ENCODE measurements at places on chromosomes 2 and 18.

- no peak for DNase-seq
Measured at GRCh38 chr2:143513081-143513480, 383.9 kb downstream of the ARHGAP15 start.

GRCh38 chr2:189522435-189523151 is 58.0 kb downstream of the SLC40A1 start:
- DNase-seq, result no peak

DNA sequence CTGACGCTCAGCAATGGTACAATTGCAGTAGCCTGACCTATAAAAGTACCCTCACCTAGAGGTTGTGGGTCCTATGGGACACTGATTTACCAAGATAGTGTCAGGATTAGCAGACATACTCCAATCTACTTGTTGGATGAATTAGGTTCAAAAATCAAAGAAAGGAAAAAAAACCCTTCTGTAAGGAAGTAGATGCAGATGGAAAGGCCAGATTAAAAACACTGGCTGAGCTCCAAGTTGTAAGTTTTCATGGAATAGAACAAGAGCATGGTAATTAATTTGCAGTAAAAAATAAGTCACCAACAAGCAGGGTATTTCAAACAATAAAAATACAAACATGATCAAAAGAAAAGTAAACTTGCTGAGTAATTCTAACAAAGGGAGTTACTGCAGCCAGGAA is 26.4 kb downstream of the IDH1 start:
- no peak for DNase-seq

GRCh38 chr2:180882959-180883358 is 97.4 kb upstream of the UBE2E3 start:
- no peak for DNase-seq

DNA sequence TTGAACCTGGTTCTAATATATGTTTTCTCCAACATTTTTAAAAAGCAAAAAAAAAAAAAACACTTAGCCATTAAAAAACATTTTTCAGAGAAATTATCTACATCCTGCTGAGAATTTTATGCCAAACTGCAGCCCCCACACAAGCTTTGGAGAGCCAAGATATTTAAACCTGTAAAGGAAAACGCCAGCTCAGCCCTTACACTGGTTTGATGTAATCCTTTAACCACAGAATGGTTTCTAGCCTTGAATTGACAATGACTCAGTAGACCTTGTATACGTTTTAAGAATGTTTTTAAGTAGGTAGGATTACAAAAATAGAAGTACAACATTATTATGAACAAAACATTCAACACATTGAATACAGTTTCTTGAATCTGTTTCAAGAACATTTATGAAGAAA is 113.6 kb downstream of the BABAM2 start:
- DNase-seq, result no peak

DNA sequence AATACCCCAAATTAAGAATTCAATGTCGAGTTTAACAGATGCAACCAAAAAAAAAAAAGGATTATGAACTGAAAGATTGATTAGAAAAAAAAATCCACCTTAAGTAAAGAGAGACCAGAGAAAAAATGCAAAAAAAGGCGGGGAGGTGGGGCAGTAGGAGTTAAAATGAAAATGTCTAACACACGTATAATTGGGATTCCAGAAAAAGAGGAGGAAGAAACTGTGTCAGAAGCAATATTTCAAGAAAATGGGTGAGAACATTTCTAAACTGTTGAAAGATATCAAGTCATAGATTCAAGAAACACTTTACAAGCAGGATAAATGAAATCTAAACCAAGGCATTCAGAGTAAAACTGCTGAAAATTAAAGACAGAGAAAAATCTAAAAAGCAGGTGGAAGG is 226.9 kb downstream of the KLHL29 start:
- DNase-seq, result no peak

DNA sequence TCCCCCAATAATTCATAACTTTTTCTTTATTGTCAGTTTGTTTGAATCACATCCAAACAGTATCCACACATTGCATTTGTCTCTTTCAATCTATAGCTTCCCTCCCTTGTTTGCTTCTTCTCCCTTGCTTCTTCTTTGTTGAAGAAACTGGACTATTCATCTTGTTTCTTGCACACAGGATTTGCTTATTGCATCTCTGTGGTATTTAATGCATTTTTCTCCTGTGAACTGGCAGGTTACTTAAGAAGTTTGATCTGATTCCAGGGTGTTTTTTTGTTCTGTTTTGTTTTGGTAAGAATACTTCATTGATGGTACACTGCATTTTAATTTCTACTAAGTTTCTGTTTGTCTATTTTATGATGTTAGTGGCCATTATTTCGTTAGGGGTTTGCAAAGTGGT is 166.8 kb downstream of the CAMKMT start:
- no peak for DNase-seq

DNA sequence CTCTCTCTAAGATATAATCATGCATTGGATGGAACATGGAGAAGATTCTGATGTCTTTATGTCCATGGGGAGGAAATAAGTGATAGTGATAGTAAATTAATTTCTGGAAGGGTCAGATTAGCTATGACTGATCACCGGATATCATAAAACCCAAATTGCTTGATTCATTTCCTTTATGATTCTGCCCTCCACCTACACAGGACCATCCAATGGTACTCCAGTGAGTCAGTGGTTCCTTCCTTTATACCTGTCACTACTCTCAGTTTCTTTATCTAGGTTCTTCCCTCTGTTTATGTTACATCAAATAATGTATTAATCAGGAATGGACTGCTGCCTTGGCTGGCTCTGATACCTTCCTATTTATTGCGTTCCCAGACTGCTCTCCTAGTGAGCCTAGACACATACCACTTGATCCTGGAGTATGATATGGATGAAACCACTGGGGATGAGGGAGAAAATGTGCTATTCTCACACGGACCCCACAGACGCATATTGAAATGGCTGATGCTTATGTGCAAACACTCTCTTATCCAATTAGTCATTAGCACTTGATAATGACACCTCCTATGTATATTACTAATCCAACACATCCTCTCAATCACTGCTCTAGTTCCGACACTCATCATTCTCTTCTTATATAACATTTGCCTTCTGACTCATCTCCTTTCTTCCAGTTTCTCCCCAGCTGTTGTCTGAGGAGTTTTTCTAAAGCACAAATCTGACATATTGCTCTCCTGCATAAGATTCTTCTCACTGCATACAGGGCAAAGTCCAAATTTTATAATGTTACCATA is 315.6 kb downstream of the INSIG2 start:
- no peak for DNase-seq

- no peak for DNase-seq
Measured at GRCh38 chr18:65938592-65939372, 188.0 kb downstream of the CDH7 start.

DNA sequence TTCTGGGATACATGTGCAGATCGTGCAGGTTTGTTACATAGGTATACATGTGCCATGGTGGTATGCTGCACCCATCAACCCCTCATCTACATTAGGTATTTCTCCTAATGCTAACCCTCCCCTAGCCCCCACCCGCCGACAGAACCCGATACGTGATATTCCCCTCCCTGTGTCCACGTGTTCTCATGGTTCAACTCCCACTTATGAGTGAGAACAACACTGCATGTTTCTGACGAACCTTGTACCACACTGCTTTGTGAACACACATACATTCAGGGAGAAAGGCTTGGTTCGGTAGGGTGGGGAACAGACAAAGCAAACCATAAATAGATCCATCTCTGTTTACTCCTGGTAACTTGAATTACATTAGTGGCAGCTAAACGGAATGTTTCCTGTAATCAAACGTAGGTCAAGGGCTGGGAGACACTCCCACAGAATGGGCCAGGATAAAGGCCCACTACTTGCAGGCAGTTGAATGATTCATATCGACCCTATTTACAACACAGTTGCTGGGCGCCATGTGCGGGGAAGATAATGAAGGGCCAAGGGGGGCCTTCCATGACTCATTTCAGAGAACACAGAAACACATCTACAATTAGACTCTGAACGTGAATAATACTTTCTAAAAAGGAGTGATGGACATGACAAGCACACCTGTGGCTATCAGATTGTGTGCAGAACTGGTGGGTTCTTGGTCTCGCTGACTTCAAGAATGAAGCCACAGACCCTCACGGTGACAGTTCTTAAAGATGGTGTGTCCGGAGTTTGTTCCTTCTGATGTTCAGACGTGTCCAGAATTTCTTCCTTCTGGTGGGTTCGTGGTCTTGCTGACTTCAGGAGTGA is 56.8 kb upstream of the KIDINS220 start:
- DNase-seq, result no peak

DNA sequence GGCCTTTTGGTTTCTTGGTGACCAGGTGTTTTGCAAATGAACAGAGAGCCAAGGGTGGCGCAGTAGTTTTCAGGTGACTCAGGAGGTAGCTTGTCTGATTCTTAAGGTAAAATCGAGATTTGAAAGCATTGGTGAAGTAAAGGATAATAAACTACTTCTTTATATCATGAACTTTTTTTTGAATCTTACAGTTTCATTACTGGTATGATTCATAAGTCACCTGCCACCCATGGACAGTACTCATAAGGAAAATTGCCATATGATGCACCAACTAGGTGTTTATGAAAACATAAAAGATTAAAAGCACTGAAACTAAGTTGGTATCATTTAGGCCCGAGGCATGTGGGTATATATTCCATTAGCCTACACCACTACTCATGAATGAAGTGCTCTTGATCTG is 84.1 kb upstream of the MGAT5 start:
- DNase-seq, result no peak

DNA sequence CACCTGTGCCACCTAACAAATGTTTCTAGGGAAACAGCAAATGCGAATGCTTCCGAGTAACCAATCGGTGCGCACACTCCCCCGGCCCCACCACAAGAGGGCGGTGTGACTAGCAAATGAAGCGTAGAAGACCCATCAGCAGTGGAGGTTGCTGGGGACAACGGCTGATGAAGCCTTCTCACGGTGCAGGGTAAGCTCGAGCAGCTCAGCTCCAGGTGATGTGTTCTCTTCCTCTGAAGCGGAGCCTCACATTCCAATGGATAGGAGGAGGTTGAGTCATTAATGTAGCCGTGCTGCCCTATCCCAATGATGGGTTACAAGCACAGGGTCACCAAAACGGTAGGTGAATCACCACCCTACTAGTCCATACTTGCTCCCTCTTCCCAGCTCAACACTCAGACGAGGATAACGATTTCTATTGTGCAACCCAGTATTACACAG is 127.6 kb upstream of the TWIST2 start:
- DNase-seq, result no peak

DNA sequence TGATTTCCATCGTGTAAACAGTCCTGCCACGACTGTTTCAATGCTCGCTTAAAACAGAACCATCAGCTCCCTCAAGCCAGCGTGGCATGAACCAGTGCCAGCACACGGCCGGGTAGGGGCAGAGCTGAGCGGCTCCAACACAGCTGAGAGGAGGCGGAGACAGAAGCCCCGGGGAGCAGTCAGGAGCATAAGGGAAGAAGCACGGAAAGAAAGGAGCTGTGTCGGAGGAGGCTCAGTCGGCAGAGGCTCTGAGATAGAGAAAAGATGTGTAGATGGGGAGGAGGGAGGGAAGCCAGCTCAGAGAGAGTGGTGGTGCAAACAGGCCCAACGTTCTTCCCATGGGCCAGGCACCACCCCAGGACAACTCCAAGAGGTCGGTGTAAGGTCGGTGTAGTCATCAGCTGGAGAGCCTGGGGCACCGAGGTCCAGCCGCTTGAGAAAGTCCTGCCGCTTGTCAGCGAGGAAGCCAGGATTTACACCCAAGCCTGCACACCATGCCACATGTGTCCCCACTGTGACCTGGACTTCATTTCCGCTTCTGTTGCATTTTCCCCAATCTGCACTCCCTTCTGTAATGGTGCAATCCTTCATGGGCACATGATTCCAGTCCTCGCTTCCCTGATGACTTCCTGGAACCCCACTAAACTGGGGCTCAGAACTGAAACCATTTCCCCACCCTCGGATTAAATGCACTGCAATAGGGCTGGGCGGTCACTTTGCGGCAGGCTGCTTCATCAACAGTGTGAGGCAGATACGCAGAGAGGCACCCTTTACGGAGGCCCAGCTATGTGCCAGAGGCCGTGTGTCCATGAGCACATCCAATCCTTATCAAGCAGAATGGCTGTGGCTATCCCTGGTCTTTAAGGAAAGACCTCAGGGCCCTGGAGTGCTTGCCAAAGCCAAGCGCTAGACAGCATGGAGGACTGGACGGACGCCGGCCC is 43.5 kb downstream of the CYP27C1 start:
- DNase-seq, result no peak

DNA sequence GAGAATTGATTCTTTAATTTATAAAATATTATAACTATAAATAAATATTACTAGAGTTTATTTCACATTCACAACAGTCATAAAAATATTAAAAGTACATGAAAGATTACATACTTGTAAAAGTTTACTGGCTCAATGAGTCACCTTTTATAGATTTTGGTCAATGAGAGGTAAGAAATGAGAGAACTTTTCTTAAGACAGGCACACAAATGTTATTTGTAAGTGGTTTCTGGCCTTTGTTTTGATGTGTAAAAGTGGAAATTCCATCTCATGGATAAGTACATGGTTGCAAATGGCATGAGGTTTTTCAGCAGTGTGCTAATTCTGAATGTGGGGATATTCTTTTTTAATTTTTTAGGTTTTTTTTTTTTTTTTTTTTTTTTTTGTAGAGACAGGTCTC is 63.8 kb downstream of the TTC27 start:
- no peak for DNase-seq

DNA sequence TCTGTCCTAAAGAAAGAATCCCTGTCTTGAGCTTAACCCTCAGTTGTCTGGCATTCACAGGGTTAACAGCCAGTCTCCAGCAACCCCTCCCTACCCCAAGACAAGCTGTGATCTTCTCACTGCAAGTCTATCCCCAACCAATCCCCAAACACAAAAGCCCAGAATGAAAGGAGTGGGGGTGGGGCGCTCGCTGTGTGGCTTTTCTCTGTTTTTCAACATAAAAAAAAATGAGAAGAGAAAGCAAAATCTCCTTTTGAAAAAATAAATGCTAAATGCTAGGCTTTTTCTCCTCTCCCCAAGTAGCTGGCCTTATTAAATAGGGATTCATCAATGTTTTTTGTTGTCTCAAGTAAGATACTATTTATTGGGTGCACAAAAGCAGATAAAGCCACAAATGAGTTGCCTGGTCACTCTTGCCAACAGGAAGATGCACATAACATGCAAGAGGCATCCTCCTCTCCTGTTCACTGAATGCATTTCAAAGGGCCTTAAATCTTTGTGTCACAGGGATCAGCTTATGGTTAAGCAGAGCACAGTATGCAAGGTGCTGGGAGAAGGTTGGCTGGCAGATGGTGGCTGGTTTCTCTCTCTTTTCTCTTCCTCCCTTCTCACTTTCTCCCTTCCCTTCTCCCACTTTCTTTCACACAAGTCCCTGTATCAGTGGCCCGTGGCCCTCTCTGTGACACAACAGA is 225.6 kb downstream of the CMPK2 start:
- DNase-seq, result no peak

DNA sequence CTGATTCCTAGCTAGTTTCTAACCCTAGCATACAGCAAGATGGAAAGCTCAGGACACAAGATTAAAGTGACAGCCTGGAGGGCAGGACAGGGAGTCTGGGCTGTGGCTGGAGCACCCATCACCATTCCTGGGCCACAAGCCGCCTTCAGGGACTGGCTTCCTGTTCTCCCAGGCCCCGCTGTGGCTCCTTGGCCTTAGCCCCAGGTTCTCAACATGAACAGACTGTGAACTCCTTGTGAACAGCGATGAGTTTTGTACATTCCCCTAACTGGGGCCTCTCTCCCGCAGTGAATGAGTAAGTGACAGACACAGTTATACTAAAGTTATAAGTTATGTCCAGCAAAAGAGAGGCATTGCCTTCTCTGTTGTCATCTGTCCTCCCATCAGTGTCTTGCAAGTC is 35.9 kb upstream of the SLC14A1 start:
- no peak for DNase-seq

All from stimulated activated CD8-positive, alpha-beta memory T cell treated with anti-CD3 and anti-CD28 coated beads, Interleukin-2, amount 100 ng/mL, for 1 hour (primary cell).